Activated T-helper 2 cell treated with anti-CD3 and anti-CD28 coated beads, Interferon-gamma antibody, Interleukin-2, Interleukin-4, amounts not matched to agents 10 μg/mL and 5 μg/mL and 100 μg/mL, durations not matched to agents 14 hours and 24 hours and 36 hours (primary cell): ENCODE measurements at places on chromosomes 11 and 22.

DNA sequence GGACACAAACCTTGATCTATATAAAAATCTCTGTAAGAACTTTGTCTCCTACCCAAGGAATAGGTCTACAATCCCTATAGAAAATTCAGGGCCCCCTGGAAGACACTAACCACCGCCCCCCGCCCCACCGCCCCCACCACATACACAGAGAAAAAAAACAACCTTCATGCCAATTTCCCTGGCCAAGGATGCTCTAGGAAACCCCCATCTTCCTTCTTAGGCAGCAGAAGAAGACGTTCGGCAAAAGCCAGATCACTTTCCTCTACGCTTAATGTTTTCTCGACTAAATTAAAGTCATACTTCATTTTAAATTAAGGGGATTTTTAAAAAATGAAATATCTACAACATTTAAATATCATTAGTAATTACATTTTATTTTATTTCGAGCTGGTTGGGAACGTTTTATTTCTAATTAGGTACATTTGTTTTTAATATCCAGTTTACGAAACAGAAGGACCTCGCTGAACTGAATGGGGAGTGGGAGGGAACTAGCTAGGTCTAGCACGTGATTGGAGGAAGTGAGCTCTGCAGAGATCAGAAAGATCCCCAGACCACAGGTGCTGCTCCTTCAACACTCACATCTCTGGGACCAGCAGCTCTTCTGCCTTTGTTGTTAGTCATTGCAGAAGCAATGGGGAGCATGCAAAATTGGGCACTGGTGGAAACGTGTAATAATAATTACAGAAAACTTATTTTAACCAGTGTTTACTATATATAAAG, 472.3 kb downstream of the MN1 start:
- DNase-seq = no peak

DNA sequence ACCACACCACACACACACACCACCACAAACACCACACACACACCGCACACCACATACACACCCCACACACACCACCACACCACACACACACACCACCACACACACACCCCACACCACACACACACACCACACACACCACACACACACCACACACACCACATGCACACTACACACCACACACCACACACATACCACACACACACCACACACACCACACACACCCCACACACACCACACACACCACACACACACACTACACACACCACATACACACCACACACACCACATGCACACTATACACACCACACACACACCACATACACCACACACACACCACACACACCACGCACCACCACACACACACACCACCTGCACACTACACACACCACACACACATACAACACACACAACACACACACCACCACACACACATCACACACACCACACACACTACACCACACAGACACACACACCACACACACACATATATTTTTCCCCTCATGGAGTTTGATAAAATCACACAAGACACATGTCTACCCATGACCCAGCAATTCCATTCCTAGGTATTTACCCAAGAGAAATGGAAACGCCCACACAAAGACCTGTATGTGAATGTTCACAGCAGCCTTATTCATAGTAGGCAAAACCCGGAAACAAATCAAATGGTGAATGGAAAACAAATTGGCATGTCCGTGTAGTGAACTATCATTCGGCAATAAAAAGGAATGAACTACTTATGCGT, 14.3 kb downstream of the CD5 start:
- DNase-seq = no peak

GRCh38 chr11:134343646-134344045, 11.9 kb downstream of the GLB1L2 start:
- DNase-seq = no peak

DNA sequence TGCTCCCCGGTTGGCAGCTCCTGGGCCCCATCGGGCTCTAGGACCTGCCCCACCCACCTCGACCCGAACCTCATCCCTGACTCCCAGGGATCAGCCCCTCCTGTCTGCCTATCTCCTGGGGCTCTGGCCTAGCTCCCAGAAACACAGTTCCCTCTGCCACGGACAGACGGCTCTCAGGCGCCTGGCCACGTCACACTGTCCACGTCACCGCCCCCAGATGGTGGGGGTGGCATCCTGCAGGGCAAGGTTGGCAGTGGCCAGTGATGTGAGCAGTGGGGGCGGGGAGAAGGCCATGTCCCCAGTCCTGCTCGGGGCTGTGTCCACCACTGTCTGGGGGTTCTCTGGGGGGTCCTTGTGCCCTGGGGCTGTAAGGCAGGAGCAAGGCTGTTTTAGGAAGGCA, 29.2 kb downstream of the SYT7 start:
- no peak for DNase-seq

DNA sequence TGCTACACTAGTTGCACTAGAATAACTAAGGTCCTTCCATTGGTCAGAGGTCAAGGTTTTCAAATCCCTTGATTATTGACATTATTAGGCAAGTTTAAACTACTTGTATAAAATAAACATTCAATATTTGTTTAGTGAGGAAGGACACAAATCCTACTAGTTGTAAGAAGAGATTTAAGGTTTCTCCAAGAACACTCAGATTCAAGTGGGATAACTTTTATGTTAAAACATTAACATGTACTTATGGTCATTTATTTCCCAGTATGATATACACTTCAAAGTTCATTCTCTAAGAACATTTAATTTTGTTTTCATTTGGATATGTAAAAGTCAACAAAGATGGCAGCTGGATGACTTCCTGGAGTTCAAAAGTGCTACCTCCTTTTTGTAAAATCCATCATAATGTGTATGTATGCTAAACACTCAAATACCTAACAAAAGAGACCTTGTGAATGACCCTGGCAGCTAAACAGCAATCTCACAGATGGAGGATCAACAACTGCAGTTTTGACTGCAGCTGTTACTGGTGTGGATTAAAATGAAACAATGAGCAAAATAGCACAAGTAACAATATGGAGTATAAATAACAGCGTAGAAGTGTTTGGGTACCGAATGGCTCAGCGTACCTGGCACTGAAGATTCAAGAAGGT, 1.5 kb downstream of the CCDC90B start:
- DNase-seq = no peak

DNA sequence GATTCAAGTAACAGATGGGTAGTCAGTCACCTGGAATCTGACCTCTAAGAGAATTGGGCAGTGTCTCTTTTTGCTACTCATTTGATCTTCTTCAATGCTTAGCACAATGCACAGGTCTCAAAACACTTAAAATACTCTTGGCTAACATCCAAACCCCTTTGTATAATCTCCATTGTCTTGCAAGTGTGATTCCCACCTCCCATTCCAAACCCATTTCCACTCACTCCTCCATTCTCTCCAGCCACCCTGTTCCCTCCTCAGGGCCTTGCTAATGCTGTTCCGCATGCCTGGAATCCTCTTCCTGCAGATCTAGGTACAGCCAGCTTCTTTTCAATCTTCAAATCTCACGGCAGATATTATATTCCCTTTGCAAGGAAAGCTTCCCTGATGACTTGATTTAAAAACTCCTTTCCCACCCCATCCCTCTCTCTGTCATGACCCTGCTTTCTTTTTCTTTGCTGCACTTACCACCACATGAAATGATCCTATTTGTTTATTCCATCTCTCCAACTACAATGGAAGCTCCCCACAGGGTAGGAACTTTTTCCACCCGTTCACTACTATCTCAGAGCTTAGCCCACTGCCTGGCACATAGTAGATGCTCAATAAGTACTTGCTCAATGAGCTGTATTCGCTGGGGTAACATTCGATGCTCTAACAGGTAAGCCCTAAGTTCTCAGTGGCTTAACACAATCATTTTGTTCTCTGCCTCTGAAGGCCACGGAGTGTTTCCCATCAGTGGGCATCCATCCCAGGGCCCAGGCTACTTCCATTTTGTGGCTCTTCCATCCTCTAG, 121.7 kb downstream of the MN1 start:
- DNase-seq = no peak

- no peak for DNase-seq
Observed at GRCh38 chr22:23210428-23211170, 30.3 kb downstream of the BCR start.

- no peak for DNase-seq
Observed at GRCh38 chr11:121841487-121842191, 274.4 kb downstream of the BLID start.

DNA sequence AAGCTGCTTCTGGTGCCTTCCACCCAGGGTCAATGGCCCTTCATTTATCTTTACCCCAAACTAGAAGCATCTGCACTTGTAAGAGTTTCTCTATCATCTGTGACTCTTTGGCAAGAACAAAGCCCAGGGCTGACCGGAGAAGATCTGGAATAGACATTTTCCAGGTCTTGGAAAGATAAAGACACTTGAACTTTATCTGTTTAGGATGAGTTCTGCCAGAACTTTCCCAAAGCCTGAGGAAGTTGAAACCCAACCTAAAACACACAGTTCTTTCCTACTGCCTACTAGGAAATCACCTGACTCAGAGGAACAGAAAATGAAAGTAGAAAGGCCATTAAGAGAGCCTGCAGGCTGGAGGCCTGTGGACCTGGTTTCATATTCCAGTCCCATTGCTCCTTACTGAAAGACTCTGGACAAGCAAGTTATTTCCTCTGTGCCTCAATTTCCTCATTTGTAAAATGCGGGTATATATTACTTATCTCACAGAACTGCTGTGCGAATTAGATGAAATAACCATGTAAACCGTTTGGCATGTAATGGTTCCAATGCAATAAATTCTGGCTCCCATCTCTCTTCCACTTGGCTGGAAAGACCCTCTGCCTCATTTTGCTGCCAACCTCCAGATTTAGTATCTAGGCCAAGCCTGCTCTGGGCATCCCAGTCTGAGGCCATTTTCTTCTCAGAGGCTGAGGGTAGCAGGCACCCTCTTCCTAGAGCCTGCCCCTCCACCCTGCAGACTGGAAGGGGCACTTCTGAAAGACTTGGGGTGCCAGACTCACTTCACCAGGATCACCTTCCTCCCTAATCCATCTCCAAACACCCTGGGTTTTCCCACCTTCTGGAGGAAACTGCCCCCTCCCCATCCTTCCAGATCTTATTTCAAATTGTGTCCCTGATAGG, 1.2 kb downstream of the UBE2L6 start:
- peak; percentile 28 for DNase-seq

DNA sequence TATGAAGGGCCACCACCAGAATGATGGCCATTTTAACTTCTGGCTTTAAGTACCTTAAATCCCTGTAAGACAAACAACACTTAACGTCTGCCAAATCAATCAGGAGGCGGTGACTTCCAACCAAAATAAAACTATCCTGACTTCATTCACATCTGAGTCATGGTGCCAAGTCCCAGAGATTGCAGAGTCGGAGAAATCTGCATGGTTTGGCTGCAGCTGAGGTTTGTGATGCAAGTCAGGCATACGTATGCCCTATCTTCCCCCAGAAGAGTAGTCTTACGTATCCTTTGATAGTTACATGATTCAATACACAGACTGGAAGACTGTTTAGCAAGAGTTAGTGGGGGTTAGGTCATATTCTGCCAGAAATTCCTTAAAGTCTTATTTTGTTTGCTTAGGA, 1.7 kb upstream of the GAB2 start:
- no peak for DNase-seq

- DNase-seq = no peak
Observed at GRCh38 chr11:18332891-18333290, 10.5 kb downstream of the GTF2H1 start.

DNA sequence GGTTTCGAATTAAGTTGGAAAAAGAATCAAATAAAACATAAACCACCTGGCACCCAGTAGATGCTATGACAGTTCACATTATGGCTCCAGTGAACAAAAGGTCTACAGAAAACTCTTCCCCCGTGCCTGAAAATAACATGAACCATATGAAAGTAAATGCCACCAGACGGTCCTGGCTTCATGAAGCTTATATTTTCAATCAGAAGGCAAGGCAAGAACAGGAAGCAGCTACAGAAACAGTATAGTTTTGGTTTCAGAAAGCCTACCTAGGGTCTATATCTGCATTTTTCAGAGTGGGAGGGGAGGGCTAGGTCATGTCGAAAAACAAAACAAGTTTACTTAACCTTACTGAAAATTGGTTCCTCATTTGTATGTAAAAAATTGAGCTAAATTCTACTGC, 9.8 kb downstream of the RAB30 start:
- DNase-seq = no peak

GRCh38 chr11:44466531-44467205, 98.8 kb upstream of the CD82 start:
- DNase-seq = no peak

- no peak for DNase-seq
Observed at GRCh38 chr22:29125844-29126243, 53.0 kb downstream of the KREMEN1 start.

DNA sequence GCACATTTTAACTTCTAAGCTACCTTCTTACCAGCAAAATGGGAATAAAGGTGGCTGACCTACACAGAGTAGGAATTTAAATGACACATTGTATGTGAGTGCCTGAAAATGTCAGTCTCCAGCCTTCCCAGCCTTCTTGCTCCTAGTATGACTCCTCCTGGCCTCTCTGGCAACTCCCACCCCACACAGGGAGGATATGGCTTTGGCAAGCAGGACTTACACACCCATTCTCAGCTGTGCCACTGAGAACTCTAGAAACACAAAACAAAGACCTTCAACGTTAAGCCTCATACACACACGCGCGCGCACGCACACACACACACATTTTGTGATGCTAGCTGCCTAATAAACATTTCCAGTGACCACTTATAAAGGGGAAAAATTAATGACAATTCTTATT, 65.8 kb downstream of the PACSIN2 start:
- no peak for DNase-seq

DNA sequence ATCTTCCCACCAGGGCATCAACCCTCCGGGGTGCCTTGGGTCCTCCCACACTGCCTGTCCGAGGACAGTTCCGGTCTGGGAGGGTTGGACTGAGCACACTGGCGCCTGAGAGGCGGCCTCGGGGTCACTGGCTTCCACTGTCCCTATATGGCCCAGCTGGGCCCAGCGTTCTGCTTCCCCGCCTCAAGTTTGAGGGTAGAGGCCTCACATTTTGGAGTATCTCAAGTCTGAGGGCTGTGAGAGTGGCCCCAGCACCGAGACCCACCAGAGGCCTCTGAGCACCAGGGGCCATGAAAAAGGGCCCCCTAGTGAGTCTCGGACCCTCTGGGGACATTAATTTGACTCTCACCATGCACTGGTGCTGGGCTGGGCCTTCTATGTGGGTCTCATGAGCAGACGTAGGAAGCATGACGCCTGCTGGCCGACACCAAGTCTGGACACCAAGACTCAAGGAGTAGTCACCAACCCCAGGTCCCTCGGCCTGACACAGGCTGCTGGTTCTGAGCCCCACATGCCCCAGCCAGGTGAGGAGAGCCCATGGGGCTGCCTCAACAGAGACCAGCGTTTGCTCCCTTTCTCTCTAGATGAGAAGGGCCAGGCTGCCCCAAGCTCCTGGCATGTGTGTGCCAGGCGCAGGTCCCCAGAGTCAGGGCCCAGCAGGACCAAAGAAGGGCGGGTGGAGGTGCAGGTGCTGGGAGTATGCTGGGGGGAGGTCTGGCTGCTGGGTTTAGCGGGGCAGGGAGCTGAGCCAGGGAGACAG, 27.5 kb downstream of the ARVCF start:
- no peak for DNase-seq

DNA sequence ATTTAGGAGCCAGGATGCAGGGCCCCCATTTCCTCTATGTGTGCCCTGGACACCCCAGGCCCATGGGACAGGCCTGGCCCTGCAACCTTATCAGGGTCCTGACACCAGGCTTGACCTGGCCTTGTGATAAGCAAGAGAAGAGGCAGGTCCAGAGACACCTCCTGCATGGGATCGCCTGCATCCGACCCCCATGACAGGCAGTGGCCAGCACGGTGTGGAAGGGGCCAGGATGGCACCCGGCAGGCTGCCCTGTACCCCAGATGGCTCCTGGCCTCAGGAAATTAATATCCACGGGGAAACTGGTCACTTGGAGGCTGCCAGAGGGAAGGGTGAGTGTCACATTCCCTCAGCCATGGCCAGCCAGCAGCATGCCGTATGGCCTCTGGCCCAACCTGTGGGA, 6.8 kb downstream of the KRTAP5-9 start:
- no peak for DNase-seq
